ENCODE measurements at places on chromosomes 1 and 21.

DNA sequence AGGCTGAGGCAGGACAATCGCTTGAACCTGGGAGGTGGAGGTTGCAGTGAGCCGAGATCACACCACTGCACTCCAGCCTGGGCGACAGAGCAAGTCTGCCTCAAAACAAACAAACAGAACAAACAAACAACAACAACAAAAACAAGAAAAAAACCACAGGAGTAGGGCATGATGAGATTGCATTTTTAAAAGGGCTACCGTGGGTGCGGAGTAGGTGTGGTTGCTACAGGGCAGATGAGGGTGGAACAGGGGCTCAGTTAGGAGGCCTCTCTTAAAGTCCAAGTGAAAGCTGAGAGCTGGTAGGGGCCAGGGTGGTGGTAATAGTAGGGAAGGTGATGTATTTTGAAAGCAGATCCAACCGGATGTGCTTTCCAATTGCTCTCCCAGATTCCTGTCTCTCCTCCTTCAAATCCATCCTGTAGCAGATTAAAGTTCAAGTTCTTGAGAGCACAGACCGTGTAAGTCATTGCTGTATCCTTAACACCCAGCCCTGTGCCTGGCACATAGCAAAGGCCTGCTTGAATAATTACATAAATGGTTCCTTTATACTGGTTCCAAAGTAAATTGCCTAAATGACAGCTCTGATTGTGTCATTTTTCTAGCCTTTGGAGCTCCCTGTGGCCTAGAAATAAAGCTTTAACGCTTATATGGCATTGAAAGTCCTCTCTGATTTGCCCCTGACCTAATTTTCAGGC is 4.2 kb upstream of the LINGO4 start:
- no peaks in the 10 kb centered on the region for H3K4me1 ChIP-seq
- no peak overlapping the region for H3K27ac ChIP-seq
- no peaks in the 10 kb centered on the region for H3K36me3 ChIP-seq
- no peak for DNase-seq

DNA sequence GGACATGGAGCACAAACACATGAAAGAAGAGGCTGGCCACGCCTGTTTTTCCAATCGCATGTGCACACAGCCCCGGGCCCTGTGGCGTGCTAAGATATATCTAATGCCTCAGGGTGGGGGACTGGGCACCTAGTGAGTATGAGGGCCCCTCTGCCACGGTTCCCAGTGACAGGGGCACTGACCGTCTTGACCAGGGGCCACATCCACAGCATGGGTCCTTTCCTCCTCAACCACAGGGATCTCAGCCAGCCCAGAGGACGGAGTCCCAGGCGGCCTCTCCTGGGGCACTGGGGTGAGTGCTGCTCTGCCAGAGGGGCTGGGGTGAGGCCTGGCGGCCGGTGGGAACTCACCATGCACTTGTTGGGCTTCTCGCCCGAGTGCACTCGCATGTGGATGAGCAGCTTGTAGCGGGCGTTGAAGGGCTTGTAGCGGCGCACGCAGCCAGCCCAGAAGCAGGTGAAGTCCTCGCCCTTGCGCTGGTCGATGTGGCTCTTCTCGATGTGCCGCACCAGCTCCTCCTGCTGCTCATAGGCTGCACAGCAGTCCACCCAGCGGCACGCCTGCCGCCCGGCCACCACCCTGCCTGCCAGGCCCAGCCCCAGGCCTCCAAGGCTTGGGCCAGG is 134.7 kb downstream of the DMRTB1 start:
- peak; percentile 21 for DNase-seq
- H3K4me1 ChIP-seq = no peaks in the 10 kb centered on the region
- H3K36me3 ChIP-seq = no peaks in the 10 kb centered on the region
- H3K27me3 ChIP-seq = no peaks in the 10 kb centered on the region
- H3K4me3 ChIP-seq = no peak overlapping the region
- H3K27ac ChIP-seq = no peak overlapping the region

GRCh38 chr1:47537966-47538365 is 100.1 kb downstream of the FOXD2 start:
- H3K36me3 ChIP-seq = no peaks in the 10 kb centered on the region
- DNase-seq = no peak
- H3K27ac ChIP-seq = no peak overlapping the region
- H3K27me3 ChIP-seq = no peaks in the 10 kb centered on the region
- H3K4me3 ChIP-seq = no peak overlapping the region
- H3K4me1 ChIP-seq = peaks cover 11% of the 10 kb centered on the region

DNA sequence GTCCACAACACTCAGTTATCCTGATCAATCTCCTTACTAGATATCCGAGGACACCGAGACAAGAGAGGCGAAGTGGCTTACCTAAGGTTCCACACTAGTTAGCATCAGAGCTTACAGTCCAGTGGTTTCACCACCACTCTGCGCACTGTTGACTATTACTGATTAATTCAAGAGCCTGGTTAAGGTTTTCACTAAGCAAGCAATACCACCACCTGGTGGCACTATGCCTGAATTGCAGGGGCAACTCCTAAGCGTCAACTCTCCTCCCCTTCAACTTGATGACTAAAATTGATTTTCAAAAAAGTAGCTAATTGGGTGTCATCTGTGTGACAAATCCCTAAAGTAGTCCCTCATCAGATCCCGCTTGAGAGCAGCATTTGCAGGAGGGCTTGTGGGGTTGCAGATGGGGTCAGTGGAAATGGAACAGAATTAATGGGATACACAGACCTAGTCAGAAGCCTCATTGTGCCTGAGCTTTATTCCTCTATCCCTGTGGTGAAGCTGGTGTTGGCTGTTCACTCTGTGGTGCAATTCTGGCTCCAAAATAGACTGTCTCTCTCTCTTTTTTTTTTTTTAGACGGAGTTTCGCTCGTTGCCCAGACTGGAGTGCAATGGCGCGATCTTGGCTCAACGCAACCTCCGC is 9.1 kb downstream of the TTC22 start:
- DNase-seq = peak; percentile 47
- H3K36me3 ChIP-seq = no peaks in the 10 kb centered on the region
- no peaks in the 10 kb centered on the region for H3K4me1 ChIP-seq
- H3K27me3 ChIP-seq = no peaks in the 10 kb centered on the region
- H3K4me3 ChIP-seq = no peak overlapping the region

GRCh38 chr1:5161372-5161771 is 507.0 kb downstream of the AJAP1 start:
- H3K27me3 ChIP-seq = no peaks in the 10 kb centered on the region
- H3K36me3 ChIP-seq = no peaks in the 10 kb centered on the region
- DNase-seq = no peak
- H3K4me1 ChIP-seq = no peaks in the 10 kb centered on the region

All from cardiac muscle cell (in vitro differentiated cells and primary cell).